ENCODE measurements at places on chromosomes 12 and 14.

GRCh38 chr12:4250691-4251090, 22.9 kb upstream of the CCND2 start:
- DNase-seq, result no peak

- DNase-seq, result no peak
These were observed 53.4 kb downstream of the HSD17B6 start for GRCh38 chr12:56816491-56816890.

DNA sequence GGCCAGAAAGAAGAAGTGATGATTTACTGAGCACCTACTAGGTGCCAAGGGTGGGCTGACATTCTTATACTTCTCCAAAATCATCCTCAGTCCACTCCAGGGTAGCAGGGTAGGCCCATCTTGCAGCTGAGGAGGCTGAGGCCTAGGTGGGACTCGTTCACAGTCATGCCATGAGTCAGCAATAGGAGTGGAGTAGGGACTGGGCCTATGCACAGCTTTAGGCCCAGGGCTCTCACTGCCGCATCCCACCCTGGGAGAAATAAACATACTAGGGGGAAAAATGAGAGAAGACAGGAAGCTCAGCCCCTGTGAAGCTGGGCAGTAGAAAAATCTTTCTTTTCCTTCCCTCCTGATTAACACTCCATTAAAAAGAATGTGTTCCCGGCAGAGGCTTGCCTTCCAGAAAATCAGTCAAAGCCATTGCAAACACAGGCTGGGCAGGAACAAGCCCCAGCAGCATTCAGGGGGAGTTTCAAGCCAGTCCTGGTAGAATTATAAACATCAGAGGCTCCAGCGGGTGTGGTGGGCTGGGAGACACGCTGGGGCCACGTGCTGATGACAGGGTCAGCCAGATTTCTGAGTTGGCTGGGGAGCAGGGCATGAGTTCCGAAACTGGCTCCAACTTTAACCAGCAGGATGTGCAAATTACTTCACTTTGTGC, 1.8 kb downstream of the HSPB8 start:
- no peak for DNase-seq

DNA sequence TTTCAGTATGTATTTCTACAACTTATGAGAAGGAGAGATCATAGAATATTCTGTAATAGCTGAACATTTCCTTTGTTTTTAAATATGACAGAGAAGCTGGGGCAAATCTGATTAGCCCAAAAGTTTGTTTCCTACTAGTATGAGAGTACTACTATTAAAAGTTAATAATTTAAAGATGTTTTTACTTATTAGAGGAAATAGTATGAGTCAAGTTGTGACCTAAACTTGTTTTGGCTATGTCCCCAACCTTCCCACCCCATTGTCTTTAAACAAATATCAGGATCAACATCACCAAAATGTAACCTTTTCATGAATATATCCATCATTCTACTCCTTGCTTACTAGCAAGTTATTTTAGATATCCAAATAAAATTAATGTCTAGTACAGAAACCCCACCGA, 10.5 kb downstream of the GNPNAT1 start:
- DNase-seq, result no peak

DNA sequence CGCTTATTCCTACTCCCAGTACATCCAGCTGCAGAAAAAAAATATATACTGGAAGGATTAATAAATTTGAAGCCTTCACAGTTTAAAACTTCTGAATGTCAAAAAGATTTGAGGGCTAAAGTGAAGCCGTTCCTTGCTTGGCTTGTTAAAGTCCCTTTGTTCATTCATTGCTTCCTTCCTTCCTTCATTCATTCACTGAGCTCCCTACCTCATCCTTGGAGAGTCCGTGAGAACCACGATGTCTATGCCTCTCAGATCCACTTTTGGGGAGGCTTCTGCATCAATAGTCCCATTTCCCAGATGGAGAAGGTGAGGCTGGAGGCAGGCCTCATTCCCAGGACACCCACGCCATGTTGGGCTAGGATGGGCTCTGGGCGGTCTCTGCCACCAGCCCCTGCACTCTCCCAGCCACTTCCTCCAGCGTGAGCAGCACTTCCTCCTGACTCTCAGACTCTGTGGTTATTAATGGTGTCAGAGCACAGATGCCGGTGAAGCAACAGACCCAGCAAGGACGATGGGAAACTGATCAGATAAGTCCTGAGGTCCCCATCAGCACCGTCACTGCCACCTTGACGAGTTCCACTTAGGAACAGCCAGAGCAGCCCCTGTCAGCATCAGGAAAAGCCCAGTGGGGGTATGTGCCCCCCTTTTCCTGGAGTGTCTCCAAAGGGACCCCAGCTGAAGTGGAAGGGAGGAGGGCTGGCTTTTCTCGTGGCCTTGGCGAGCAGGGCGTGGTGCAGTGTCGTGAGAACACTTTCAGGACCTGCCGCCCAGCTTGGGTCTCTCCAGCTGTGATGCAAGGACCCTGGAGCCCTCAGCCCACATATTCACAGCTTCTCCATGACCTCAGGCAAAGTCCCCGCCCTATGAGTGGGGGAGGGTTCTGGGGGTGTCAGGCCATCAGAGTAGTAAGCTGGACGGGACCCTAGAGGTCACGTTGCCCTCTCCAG, 21.2 kb downstream of the ASB2 start:
- DNase-seq, result no peak

GRCh38 chr12:89707703-89708564, 704 bp downstream of the ATP2B1 start:
- DNase-seq, result no peak

DNA sequence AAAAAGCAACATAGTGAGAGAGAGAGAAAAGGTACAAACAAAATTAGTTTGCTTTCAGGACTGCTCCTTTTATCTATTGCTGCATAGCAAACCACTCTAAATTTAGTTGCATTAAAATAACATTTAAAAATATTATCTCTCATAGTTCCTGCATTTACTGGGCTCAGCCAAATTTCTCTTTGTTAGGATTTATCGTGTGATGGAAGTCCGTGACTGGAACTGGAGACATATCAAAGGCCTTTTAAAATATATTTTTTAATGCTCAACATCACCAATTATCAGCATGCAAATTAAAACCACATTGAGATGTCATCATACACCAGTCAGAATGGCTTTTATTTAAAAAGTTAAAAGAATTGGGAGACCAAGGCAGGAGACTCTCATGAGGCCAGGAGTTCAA, 107.6 kb upstream of the SYT1 start:
- DNase-seq, result no peak

DNA sequence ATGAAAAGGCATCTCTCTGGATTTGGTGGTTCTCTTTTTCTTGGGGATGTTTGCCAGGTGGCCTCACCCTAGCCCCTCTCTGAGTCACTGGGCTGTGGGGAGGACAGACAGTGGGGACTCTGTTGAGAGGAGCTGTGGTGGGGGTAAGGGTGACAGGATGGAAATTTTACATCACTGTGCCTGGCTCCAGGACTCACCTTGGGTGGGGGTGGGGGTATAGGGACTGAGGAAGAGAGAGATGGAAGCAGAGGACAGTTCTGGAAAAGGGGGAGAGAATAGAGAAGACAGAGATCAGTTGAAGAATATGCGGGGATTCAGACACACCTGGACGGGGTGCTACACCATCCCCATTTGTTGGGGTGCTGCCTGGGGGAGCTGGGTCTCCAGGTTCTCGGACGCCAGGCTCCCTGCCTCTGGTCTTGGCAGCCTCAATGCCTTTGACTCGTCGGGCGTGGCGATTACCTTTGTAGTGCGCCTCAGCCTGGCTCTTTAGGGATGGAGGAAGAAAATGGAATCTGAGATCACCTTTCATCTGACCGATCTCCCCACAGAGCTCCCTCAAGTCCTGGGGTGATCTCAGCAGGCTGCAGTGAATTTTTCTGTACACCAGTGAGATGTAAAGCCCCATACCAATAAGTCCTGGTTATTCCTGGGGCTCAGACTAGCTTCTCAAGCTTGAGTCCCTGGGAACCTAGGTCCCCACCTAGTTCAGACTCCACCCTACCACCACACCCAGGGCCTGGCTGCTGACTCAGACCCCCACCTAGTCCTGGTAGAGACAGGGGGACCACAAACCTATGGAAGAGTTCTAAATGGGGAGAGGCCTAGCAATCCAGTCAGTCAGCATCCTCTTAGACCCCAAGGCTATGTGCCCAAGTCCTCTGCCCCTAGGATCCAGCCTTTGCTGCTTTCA, 9.6 kb upstream of the GPR84 start:
- DNase-seq, result no peak

DNA sequence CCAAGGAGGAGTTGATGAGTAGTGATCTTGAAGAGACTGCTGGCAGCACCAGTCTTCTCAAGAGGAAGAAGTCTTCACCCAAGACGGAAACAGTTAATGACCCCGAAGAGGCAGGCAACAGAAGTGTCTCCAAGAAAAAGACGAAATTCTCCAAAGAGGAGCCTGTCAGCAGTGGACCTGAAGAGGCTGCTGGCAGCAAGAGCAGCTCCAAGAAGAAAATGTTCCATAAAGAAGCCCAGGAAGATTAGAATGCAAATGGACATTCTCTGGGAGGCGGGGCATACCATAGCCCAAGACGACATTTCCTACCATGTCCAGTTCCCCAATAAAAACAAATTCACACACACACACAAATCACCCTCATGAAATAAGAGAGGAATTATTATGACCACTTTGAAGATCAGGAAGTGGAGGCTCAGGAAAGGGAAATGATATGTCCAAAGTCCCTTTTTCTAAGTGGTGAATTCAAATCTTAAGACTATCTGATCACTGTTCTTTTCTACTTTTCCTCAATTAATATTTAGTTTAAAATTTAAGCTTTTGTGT, 131.8 kb downstream of the PAWR start:
- DNase-seq, result no peak

DNA sequence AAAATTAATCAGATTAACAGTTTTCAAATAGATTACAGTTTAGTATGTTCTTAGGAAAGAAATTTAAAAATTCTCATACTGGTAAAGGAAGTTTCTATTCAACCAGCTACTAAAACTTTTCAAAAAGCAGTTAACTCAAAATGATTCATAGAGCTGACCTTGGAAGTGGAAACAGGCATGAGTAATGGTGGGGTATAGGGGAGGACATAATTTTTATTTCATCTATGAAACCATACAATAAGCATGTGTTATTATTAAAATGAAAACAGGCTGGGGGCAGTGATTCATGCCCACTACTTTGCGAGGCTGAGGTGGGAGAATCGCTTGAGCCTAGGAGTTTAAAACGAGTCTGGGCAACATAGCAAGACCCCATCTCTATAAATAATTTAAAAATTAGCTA, 73.0 kb downstream of the DNAI7 start:
- no peak for DNase-seq

DNA sequence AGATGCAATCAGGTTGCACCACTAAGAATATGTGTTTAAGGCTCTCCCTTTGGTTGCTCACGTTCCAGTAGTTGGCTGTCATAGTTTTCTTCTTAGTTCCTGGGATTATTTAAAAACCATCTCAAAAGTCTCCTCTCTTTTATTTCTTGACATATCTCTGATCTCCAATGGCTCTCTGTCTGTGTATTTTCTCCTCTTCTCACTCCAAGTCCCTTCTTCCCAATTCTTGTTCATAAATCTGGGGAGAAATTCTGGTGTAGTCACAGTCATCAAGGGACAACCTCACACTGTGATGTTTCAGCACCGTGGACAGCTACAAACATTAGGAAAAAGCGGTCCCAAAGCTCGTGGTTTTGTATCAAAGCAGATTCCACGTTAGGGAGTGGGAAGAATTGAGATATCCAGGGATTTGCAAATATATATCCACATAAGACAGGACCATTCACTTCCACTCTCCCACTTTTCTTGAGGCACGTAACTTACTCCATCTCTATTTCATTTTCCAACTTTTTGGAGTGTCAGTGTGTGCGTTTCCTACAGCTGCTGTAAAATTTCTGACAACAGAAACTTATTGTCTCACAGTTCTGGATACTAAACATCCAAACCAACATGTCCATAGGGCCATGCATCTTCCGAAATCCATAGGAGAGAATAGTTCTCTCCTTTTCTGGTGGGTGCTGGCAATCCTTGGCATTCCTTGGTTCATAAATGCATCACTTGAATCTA, 80.6 kb upstream of the TMEM233 start:
- no peak for DNase-seq

GRCh38 chr12:26204612-26205289, 9.4 kb downstream of the SSPN start:
- DNase-seq, result no peak

DNA sequence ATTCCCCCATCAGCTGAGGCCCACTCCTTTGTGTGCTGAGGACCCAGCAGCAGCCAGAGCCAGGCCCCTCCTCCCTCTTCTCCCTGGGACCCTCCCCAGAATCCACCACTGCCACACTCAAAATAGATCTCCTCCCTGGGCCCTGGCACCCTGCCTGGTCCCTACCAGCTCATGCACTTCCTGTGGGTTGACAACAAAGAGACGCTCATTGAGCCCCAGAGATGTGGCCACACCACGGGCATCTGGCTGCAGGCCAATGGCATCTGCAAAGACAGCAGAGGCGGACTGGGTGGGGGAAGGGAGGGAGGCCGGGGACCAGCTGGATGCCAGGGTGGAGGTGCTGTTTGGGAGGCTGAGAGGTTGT, 16.0 kb upstream of the ENDOU start:
- peak; percentile 24 for DNase-seq

GRCh38 chr12:54378796-54379397, 5.6 kb downstream of the ZNF385A start:
- no peak for DNase-seq

DNA sequence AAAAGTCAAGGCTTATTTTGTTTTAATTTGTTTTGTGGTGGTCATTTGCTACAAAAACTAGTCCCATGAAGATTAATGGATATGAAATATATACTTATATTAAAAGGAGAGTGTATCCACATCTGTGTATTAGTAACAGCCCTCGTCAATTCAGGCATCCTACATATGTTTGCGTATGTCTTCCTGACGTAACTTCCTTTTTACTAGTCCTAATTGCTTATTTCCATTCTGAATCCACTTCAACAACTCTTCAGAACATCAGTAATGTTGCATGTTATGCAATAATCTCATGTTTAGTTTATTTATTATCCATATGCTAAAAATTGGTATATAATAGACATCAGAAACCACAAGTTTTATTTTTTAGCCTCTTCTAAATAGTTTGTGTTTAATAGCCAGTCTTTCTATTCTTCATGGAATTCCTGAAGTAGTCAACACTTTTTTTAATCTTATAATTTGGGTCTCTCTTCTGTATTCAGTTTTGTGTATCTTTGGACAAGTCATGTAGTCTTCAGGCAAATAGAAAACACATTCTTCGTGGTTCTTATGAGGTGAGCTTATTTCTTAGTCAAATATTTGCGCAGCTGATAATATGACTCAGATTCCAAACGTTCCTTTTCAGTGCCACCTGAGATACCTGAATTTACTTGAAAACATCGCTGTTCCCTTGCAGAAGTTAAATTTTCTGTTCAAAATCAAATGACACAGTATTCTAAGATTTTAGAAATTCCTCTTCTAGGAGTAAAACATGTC, 268.6 kb downstream of the CCDC59 start:
- DNase-seq, result no peak

DNA sequence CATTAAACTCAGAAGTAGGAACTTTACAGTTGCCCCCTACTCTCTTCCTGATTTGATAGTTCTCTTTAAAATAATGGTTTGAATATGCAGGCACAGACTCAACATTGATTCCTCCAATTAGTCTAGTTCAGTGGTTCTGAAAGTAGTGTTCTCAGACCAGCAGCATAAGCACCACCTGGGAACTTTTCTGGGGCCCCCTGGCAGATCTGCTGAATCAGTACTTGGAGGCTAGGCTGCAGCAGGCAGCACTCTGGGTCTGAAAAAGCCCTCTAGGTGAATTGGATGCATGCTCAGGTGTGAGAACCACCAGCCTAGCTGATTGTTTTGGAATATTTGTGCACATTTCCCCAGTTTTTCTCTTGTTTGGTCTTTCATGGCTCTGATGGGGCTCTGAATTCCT, 198.6 kb upstream of the NOS1 start:
- DNase-seq, result no peak

- DNase-seq, result no peak
These were observed 84.3 kb downstream of the PHLDA1 start for GRCh38 chr12:75947156-75947723.

- DNase-seq, result no peak
These were observed 51.9 kb upstream of the TBX3 start for GRCh38 chr12:114735680-114736374.
